ENCODE measurements at places on chromosomes 2 and 18.

- DNase-seq = no peak
Measured at GRCh38 chr2:169093535-169093934, 24.2 kb downstream of the DHRS9 start.

DNA sequence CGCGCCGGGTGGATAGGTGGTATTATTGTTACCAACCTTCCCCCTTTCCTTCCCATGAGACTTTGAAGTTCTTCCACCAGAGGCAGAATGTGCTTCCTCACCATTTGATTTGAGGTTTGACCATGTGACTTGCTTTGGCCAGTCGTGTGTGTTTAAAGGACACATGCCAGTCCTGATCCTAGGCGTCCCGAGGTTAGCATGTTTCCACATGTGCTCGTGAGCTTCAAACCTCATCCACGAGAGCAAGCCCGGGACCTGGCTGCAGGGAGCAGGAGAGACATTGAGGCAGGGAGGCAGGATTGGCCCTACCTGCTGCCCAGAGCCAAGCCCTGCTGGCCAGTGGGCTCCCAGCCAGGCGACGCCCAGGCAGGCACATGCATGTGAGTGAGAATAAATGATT, 27.4 kb upstream of the EDAR start:
- DNase-seq = no peak

- DNase-seq = no peak
Measured at GRCh38 chr2:226483143-226483542, 316.5 kb downstream of the IRS1 start.

GRCh38 chr2:26530240-26530540, 52.3 kb upstream of the OTOF start:
- DNase-seq = no peak

- DNase-seq = no peak
Measured at GRCh38 chr2:237886685-237887481, 27.5 kb downstream of the RAMP1 start.

- no peak for DNase-seq
Measured at GRCh38 chr18:47604021-47604420, 326.4 kb downstream of the SMAD2 start.

- peak; percentile 86 for DNase-seq
Measured at GRCh38 chr2:105369777-105370690, 28.8 kb downstream of the FHL2 start.

DNA sequence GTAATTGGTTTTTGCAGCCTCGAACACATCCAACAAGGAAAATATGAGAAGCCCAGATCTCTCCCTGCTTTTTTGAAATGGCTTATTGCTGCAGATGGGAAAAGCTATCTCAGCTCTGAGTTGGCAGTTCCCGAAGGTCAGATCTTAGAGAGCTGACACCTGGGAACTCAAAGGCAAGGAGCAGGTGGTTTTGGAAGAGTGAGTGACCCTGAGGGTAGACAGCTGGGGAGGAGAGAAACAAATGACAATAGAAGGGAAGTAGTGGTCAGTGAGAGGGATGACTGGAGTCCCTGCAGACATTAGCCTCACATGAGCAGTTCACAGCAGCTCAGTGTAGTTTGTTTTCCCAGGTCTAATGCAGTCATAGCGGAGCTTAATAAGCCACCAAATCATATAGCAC, 317.9 kb downstream of the STK39 start:
- DNase-seq = no peak

GRCh38 chr2:196183172-196183473, 11.7 kb upstream of the STK17B start:
- no peak for DNase-seq

DNA sequence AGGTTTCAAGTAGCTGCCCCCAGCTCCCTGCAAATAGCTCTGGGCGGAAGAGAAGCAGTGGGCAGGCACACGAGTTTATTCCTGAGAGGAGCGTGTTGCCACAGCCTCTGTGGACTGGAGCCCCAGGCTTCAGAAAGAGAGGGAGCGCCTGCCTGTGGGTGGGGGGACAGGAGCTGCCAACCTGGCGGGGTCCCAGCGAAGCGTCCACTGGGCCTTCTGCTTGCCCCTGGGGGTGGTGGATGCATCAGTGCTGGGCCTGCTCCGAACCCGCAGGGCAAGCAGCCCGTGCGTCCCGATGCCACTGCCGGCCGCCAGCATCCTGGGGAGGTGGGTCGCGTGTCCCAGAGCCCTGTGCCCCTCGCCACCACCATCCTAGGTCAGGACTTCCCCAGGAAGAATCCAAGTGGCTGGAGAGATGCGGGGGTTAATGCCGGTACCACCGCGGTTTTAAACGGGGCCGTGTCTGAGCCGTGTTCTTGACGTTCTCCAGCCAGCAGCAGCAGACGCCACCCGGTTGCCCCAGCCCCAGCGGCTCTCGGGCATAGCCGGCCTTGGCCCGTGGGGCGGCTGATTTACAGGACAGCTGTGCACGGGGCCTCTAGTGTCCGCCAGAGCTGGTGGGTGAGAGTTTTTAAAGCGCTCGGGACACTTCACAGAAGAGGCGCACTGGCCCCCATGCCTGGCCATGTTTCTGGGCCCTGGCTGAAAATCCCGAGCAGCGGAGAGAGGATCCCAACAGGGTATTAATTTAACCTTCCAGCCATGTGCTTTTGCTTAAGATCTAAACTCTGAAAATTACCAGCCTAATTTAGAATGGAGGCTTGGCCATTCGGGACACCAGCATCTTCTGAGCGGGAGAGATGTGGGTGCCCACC, 84.7 kb downstream of the NFATC1 start:
- no peak for DNase-seq

Data from kidney tubule cell (primary cell).